SK-N-SH treated with all-trans-retinoic acid at 6 μM for 48 hours (cell line): ENCODE measurements at places on chromosomes 12 and 14.
A peak's percentile ranks its signal among the peaks of the same experiment; 100 is the strongest.

GRCh38 chr12:42124764-42125387 lies 19.8 kb downstream of the GXYLT1 start:
- ATAC-seq = no peak

- ATAC-seq = no peak
Observed at GRCh38 chr14:99131632-99132271, 140.2 kb downstream of the BCL11B start.

GRCh38 chr12:57128519-57129247 lies 400 bp downstream of the LRP1 start:
- peak; percentile 21 for ATAC-seq

- no peak for ATAC-seq
Observed at GRCh38 chr12:108523365-108523764, 8.3 kb downstream of the FICD start.

- ATAC-seq = no peak
Observed at GRCh38 chr14:76867516-76868453, 41.6 kb downstream of the LRRC74A start.

GRCh38 chr12:88420457-88420856 lies 159.8 kb downstream of the KITLG start:
- ATAC-seq = peak; percentile 63

DNA sequence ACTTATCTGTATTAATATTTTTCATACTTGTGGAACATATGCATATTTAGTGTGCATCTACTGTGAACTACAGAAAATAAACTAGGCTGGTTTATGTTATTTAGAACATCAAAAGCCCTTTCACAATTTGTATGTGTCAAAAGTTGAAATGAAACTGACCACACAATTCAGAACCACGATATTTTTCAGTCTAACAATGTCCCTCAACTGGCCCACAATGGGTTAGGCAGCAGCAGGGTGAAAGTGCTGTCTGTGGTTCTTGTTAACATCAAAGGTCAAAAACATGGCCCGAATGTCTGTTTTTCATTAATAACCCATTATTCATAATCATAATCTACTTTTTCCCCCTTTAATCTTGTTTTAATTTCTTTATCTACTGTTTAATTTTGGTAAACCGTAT lies 559.9 kb upstream of the ATP2B1 start:
- ATAC-seq = no peak

DNA sequence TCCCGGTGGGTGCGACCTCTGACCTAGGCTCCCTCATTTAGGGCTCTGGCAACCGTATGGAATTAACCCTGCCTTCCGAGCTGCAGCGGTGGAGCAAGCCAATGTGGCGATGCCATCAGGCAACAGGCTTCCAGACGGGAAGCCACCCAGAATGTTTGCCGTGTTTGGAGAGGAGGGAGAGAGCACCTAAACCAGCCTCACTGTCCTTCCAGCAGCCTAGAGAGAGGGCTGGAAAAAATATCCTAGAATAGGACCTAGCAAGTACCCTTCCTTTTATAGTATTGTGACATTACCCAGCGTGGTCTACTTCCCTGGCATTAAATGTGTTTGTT lies 287 bp upstream of the SLC2A13 start:
- peak; percentile 2; the same call in 2 of the 3 replicates for ATAC-seq

GRCh38 chr14:105493921-105494605 lies 3.0 kb downstream of the TEDC1 start:
- no peak for ATAC-seq

DNA sequence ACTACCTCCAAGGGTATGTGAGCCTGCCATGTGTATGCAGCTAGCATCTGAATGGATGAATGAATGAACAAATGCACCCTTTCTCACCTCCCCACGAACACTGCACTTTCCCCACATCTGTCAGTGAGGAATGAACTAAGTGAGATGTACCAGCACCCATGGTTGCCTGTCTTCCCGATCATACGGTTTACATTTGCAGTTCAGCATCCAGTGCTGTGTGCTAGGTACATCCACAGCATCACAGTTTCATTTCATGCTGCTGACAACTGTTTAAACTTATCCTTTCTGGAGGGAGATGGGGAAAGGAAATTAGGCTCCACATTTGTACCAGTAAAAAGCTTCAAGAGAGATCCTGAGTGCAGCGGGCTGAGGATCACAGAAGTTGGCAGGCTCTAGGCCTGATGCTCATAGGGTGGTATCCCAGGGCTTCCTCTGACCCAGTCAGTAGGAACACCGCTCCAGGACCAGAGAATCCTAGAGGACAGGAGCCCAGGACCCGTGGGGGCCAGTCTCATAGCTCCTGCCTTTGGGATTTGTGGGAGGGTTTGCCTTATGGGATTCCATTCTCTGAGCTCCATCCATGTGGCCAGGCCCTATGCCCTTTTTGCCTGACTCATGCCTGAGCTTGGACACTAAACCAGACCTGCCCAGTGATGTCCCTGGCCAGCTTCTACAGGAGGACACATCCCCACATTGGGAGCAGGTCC lies 294.5 kb downstream of the CACNA1C start:
- no peak for ATAC-seq

DNA sequence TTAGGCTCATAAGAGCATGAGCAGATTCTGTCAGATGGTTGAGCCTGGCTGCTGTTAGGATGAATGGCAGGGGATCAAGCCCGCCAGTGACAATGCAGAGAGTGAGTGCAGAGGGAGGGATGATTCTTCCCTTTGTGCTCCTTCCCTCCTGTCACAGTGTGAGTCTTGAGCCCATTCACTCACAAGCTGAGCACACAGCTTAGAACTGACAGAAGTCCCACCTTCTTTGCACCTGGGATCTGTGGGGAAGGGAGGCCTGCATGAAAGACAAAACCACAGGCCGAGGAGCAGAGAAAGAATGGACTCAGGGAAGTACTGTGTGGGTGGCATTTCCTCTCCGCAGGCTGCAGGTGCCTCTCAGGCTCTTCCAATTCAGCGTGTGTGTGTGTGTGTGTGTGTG lies 160.6 kb downstream of the KCNA5 start:
- ATAC-seq = no peak

DNA sequence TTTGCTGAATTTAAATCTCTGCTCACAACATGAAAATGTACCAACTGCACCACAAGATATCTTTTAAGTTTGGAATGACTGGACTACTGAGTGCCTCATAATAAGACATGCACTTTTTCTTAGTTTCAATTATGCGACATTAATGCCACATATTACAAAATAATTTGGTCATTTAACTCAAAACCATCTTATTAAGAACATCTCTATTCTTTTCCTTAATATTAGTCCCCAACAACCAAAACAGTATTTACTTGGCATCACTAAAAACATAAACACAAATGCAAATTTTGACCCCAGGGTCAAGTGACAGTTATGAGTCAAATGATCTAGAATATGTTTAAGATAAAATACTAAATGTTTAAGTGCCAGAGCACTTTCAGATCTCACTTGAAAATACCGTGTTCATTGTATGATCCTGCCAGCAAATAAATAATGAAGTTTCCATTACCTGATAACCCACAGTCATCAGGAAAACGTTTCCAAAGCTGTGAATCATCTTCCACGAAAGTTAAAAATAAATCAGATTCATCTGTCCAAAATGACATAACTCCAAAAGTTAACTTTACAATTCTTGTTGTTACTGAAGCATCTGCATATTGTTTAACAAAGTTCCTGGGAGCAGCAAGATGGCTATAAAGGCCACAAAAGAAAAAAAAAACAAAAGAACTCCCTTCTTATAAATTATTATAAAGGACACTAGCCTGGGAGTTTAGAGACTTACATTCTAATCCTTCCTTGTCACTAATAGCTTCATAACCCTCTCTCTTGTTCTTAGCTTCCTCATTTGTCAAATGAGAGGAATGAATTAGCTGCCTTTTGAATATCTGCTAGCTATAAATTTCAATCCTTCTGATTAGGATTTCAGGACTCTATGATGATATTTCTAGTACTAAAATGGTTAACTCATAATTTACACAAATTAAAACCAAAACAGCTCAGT lies 30.5 kb upstream of the AP4S1 start:
- peak; percentile 70 for ATAC-seq

DNA sequence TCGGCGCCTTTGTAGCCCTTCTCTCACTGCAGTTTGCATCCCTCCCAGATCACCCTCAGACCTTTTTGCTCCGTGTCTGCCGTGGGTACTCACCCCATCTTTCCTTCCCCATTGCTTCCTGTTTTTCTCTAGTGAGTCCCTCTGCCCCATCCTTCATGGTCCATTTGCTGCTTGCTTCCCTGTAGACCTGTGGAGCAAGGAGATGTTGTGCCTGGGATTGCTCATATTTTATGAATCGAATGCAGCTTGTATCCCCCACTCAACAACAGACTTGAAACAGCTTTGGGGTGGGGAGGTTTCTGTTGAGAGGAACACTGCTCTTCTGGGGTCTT lies 661 bp downstream of the DENR start:
- ATAC-seq = no peak

DNA sequence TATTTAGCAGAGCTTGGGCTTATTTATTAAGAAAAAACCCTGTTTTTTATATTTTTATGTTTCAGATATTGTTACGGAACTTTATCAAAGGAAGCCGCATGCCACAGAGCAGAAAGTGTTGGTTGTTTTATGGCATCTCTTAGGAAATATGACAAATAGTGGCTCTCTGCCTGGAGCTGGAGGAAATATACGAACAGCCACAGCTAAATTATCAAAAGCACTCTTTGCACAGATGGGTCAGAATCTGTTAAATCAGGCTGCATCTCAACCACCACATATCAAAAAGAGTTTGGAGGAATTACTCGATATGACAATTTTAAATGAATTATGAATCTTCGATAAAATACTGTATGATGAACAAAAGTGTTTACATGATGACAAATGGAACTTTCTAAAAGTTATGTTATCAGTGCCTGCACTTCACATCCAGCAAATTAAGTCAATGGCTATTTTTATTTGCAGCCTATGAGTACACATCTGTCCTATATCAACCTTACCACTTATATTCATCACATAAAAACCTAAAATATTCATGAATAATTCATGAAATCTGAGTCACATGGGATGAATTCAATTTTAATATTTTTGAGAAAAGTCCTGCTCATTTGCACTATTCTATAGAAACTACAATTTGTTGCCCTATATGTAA lies 10.6 kb upstream of the PRPF39 start:
- no peak for ATAC-seq

GRCh38 chr12:76637807-76638206 lies 78.2 kb upstream of the OSBPL8 start:
- ATAC-seq = peak; percentile 51

DNA sequence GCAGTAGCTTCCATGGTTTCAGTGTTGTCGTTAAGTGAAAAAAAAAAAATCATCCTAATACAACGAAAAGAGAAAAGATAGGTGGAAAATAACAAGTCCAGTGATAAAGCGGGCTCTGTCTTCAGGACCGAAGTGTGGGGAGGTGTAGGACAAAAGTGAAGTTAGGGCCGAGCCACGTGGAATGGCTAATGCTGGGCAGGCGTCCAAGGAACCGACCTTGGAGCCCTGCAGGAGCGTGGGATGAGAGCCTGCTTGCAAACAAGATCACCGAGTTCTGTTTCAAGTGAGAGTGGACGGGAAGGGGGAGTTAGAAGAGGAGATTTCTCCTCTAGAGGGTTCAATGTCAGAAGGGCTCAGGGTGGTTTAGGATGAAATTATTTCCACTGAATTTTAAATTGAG lies 22.2 kb downstream of the A2ML1 start:
- ATAC-seq = peak; percentile 31; the same call in 2 of the 3 replicates

GRCh38 chr12:18221726-18222125 lies 39.6 kb upstream of the PIK3C2G start:
- no peak for ATAC-seq

GRCh38 chr12:22535478-22535877 lies 8.9 kb downstream of the C2CD5 start:
- no peak for ATAC-seq

DNA sequence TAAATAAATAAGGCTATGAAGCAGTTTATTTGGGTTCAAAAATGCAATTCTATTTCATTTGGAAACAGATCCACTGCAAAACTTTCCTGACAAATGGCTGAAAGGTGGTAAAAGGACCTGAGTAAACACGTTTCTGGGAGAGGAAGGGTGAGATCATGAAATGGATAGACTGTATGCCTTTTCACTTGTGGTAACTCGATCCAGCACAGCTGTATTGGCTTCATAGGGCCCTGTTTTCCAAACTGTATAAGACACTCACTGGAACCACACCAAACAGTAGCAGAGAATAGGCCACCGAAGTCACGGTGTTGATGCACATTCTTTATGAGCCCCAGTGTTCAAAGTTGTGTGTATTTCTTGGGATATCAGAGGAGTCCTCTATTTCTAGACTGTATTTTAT lies 325.2 kb upstream of the DIO2 start:
- no peak for ATAC-seq

DNA sequence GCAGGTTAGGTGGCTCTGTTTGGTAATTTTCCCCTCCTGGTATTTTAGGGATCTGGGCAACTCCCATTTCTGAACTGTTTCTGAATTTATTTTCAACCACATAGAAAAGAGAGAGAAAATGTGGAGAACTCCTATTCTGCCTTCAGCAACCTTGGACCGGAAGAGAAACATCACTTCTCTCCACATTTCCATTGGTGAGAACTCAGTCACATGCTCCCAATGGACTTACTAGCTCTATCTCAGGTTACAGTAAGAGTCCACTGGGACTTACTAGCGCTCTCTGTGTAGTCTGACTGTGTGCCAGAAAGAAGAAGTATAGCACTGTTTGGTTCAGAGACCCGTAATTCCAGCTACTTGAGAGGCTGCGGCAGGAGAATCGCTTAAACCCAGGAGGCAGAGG lies 383.2 kb downstream of the DUSP6 start:
- ATAC-seq = no peak

- ATAC-seq = no peak
Observed at GRCh38 chr14:75196064-75196463, 19.7 kb upstream of the TMED10 start.

GRCh38 chr12:40618636-40619035 lies 73.6 kb upstream of the CNTN1 start:
- no peak for ATAC-seq

DNA sequence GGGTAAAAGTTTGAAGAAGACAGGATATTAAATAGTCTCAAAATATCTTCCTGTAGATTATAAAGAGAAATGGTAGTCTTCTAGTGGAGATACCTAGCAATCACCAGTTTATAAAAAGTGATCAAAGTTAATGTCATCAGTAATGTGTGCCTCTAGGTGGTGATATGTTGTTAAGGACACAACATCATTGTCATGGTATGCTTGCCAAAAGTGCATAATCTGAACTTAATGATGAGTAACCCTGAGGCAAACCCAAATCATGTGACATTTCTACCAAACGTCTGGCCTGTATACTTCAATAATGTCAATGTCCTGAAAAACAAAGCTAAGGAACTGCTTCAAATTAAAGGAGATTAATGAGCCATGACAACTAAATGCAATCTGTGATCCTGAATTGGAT lies 214.7 kb downstream of the PHLDA1 start:
- ATAC-seq = no peak

- no peak for ATAC-seq
Observed at GRCh38 chr14:57346741-57347140, 43.6 kb upstream of the NAA30 start.

DNA sequence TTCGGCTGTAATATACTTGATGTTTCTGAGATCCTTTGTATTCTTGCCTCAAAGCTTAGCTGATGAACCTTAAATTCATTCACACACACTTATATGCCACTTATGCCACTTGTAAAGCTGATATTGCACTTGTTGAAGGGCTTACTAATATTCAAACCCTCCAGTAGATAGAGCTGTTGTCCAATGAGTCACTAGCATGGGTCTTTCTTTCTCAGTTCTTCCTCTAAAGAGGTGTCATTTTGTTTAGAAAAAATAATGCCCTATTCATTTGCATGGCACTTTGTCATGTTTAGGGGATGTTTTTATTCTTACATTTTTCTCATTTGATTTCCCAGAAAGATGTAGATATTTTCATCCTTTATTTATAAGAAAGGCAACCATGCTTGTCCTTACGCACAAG lies 56.4 kb downstream of the MON2 start:
- no peak for ATAC-seq
